ENCODE measurements at places on chromosomes 16 and 17. TPM values are rescaled to one million over a fixed set of nuclear protein-coding genes. Genes with fewer than 3 reads are reported as not detected.

DNA sequence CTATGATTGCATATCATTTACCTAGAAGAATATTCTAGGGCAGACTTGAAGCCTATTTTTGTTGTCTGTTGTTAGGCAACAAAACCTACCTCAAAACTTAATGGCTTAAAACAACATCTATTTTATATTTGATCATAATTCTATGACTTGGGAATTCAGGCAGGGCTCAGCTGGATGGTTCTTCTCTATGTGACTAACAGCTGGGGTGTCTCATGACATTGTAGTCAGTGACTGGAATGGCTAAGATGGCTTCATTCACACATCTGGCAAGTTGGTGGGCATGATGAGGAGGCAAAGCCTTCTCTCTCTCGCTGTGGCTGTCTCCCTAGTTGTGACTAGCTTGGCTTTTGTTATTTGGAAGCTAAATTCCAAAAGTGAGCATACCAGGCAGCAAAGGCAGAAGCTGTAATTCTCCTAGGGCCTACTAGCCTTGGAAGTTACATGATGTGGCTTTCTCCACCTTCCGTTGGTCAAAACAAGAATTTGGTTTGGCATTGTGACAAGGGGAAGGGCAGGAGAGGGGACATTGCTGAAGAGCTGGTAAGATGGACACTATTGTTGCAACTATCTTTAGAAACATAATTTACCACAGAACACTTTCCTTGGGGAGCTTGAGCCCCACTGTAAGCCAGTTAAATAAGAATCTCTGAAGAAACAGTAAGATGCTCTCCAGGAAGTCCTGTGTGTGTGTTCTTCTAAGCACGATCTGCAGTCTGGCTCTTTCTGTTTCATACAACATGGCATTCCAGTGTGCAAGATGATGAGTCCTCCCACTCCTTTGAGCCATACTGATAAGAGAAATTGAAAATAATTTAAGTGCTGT is 39.4 kb downstream of the ZNRF1 start:
- DNase-seq = no peak

DNA sequence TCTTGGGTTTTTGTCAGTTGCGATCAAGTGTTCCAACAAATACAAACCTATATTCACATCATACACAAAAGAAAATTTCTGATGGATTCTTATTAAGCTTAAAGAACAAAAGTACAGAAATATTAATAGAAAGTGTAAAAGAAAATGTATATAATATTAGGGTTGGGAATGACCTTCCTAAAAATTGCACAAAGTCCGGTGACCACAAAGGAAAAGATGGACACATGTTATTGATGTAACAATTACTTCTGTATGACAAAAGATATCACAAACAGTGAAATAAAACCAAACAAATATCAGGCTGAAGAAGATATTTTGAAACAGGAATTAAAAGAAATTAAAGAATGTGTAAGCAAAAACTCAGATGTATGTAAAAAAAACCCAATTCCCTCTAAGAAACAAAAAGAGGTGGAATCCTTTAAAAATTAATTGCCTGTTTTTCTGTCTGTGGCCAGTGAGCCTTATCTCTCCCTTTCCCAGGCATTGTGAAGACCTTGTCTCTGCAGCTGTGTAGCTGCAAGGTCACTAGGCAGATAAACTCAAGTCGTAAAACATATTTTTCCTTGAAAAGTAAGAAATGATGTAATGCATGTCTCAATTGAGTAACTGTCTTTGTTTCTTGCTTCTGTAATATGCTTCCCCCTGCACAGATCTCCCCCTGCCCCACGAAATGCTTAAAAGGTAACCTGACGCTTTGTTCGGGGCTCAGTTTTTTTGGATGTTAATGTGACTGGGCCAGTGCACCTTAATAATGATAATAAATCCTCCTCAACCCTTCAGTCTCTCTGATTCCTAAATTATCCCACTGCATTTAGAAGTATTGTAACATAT is 2.8 kb downstream of the ST6GALNAC1 start:
- DNase-seq = no peak

DNA sequence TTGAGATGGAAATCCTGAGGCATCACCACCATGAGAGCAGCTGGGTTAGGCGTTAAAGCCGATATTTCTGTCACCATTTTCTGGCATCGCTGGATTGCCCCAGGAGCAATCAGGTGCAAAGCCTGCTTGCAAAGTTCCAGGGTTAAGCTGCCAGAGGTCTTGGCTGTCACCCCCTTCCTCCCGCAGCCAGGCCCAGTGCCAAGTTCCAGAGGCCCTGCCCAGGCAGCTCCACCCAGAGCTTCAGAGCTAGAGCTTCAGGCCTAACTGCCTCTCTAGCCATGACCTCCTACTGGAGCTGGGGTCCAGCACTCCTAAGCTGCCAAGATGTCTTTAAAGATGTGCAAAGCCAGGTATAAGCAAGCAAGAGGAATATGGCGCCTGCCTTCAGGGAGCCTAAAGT is 8.8 kb upstream of the TMEM238L start:
- DNase-seq = no peak

Gene TERB1
- total RNA-seq = not detected

DNA sequence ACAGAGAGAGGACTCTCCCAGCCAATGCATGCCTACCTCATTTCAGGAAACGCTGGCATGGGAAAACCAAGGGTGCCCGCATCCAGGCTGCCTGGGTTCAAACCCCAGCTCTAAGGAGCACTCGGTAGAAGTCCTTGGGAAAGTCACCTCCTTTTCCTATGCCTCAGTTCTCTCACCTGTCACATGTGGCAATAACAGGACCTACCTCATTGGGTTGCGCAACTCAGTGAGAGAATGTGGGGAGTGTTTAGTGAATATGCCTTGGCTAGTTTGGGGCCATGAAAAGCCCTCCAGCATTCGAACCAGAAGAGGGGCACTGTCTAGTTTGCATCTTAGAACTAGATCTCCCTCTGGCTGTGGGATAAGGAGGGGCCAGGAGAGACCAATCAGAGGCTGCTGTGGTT is 9.0 kb upstream of the NXPH3 start:
- no peak for DNase-seq

Gene SOST
- 0.05 TPM for total RNA-seq

Measured in dermis blood vessel endothelial cell (primary cell).